Activated T-cell treated with anti-CD3 and anti-CD28 coated beads, Interleukin-2, amount 50 U/mL, for 72 hours (primary cell): ENCODE measurements at places on chromosomes 13 and 19.

DNA sequence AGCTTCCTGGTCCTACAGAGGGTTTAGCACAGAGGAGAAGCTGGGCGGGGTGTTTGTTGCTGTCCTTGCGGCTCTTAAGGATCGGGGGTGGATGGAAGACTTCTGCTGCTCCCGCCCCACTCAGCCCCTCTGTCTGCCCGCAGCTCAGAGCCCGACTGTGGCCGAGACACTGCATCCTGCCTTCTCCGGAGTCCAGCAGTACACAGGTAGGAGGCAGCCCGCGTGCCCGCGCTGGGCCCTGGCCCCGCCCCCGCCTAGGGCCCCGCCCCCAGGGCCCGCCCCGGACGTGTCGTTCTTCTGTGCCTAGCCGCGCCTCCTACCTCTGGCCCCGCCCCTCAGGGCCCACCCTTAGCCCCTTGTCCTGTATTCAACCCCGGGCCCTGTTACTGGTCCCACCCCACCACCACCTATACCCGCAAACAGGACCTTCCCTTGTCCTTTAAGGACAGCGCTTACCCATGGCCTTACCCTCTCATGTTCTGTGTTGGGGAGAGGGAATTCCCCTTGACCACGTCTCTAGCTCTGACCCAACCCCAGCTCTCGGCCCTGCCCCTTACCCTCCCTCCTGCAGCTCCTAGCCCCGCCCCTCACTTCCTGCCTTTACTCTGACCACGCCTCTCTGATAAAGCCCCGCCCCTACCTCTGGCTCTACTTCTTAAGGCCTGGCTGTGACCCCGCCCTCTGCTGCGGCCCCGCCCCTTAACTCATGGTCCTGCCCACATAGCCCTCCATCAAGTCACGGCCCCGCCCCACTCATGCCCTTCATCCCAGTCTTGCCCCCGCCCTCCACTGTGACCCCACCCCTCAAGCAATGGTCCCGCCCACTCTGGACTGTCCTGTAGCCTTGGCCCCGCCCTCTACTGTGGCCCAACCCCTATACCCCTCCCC lies 60.5 kb downstream of the CELF5 start:
- DNase-seq: peak; percentile 95
- peak overlapping the region; percentile 83 for H3K4me3 ChIP-seq
- H3K36me3 ChIP-seq: no peaks in the 10 kb centered on the region
- peaks cover 12% of the 10 kb centered on the region for H3K27me3 ChIP-seq
- H3K27ac ChIP-seq: peak overlapping the region; percentile 16

- H3K36me3 ChIP-seq: no peaks in the 10 kb centered on the region
- H3K27ac ChIP-seq: no peak overlapping the region
- H3K27me3 ChIP-seq: no peaks in the 10 kb centered on the region
- no peak for DNase-seq
- H3K4me1 ChIP-seq: peaks cover 84% of the 10 kb centered on the region
Observed at GRCh38 chr13:98487522-98487921, 89.4 kb downstream of the STK24 start.

GRCh38 chr19:7808108-7808507 lies 21.9 kb upstream of the EVI5L start:
- H3K4me3 ChIP-seq: no peak overlapping the region
- DNase-seq: no peak
- H3K27ac ChIP-seq: no peak overlapping the region
- peaks cover 15% of the 10 kb centered on the region for H3K4me1 ChIP-seq
- peaks cover 8% of the 10 kb centered on the region for H3K36me3 ChIP-seq
- H3K27me3 ChIP-seq: peaks cover 72% of the 10 kb centered on the region

GRCh38 chr13:98483601-98484288 lies 93.2 kb downstream of the STK24 start:
- H3K4me1 ChIP-seq: peaks cover 91% of the 10 kb centered on the region
- peak overlapping the region; percentile 10 for H3K4me3 ChIP-seq
- H3K27me3 ChIP-seq: no peaks in the 10 kb centered on the region
- no peak for DNase-seq

DNA sequence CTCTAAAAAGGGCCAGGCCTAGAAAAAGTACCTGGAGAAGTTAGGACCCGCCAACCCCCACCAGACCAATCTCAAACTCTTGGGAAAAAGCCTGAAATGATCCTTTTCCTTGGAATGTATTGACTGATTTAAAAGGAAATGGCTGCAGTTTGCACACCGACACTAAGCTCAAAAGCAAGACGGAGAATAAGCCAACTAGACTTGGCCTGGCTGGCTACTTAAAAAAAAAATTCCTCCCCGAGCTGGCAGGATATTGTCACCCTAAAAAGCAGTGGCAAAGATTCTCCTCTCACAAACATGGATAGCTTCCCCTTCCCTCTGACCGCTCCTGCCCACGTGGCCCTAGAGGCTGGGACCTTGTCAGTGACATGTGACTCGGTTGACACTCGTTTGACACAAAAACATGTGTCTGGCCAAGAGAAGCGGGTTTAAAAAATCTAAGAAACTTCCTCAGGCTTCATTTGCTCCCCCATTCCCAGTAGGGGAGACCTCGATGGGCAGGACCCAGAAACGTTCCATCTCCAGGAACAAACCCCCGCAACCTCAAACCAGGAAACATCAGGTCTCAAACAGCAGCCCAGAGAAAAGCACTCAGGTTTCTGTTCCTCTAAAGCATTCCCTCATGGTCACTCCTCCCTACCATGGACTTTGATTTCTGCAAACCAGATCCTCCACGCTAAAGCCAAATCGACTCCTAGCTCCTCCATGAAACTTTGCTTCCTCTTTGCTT lies 1.3 kb downstream of the RFX1 start:
- peaks cover 5% of the 10 kb centered on the region for H3K36me3 ChIP-seq
- DNase-seq: no peak
- H3K27me3 ChIP-seq: no peaks in the 10 kb centered on the region
- peak overlapping the region; percentile 83 for H3K27ac ChIP-seq
- peak overlapping the region; percentile 81 for H3K4me3 ChIP-seq
- H3K4me1 ChIP-seq: peaks cover 48% of the 10 kb centered on the region

DNA sequence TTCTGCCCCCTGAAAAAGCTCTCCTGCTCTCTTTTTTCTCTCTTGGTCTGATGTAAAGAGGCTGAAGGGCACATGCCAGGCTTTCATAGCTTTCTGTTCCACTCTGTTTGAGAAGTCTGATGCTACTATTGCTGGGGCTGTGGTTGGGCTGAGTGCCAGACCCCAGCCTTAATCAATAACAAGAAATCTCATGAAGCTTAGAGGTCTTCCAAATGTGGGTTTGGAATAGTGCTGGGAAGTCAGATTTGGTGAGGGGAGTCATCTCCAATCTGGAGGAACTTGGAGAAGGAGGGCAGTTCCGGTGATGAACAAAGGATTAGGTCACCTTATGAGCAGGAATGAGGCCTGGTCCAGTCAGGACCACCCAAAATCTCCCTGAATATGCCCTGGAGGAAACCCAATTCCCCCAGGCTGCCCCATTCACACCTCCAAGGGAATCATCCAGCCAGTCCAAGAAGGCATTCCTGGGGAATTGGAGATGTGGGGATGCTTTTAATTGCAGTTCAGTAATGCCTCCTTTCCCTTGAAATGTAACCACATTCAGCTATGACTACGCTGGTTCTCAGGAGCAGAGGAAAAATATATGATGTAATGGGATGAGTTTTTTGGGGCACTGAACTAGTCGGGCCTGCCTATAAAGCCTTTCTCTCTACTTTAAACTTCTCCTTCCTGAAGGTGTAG lies 102.0 kb downstream of the STARD13 start:
- DNase-seq: no peak
- H3K27ac ChIP-seq: no peak overlapping the region
- H3K4me1 ChIP-seq: peaks cover 14% of the 10 kb centered on the region
- H3K4me3 ChIP-seq: no peak overlapping the region

- no peaks in the 10 kb centered on the region for H3K36me3 ChIP-seq
- DNase-seq: no peak
- no peaks in the 10 kb centered on the region for H3K27me3 ChIP-seq
- peaks cover 14% of the 10 kb centered on the region for H3K4me1 ChIP-seq
- H3K27ac ChIP-seq: peak overlapping the region; percentile 47
- H3K4me3 ChIP-seq: no peak overlapping the region
Observed at GRCh38 chr13:22229916-22230315, 559.0 kb downstream of the FGF9 start.

- no peak for DNase-seq
- no peak overlapping the region for H3K27ac ChIP-seq
- peaks cover 7% of the 10 kb centered on the region for H3K27me3 ChIP-seq
- H3K4me3 ChIP-seq: no peak overlapping the region
- no peaks in the 10 kb centered on the region for H3K4me1 ChIP-seq
- no peaks in the 10 kb centered on the region for H3K36me3 ChIP-seq
Observed at GRCh38 chr13:28013482-28013881, 25.0 kb upstream of the URAD start.

GRCh38 chr13:60094385-60095088 lies 69.2 kb downstream of the DIAPH3 start:
- H3K4me3 ChIP-seq: no peak overlapping the region
- no peak for DNase-seq
- no peaks in the 10 kb centered on the region for H3K27me3 ChIP-seq
- H3K4me1 ChIP-seq: no peaks in the 10 kb centered on the region
- no peak overlapping the region for H3K27ac ChIP-seq

DNA sequence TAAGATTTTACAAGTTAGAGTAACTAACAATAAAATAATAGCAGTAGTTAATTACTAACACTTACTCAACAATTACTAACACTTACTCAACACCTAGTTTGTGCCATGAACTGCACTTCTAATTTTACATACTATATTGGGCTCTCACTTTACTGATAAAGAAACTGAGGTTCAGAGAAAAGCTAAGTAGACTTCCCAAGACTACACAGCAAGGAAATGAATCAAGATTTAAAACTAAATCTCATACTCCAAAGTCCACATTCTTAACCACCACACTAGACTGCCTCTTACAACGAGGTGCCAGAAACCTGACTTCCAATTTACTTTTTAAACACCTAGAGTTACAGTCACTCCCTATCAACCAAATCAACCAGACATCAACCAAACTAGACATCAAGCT lies 25.1 kb downstream of the RBM26 start:
- peaks cover 3% of the 10 kb centered on the region for H3K36me3 ChIP-seq
- H3K27me3 ChIP-seq: no peaks in the 10 kb centered on the region
- no peak overlapping the region for H3K4me3 ChIP-seq
- peaks cover 62% of the 10 kb centered on the region for H3K4me1 ChIP-seq
- DNase-seq: no peak
- H3K27ac ChIP-seq: peak overlapping the region; percentile 41

DNA sequence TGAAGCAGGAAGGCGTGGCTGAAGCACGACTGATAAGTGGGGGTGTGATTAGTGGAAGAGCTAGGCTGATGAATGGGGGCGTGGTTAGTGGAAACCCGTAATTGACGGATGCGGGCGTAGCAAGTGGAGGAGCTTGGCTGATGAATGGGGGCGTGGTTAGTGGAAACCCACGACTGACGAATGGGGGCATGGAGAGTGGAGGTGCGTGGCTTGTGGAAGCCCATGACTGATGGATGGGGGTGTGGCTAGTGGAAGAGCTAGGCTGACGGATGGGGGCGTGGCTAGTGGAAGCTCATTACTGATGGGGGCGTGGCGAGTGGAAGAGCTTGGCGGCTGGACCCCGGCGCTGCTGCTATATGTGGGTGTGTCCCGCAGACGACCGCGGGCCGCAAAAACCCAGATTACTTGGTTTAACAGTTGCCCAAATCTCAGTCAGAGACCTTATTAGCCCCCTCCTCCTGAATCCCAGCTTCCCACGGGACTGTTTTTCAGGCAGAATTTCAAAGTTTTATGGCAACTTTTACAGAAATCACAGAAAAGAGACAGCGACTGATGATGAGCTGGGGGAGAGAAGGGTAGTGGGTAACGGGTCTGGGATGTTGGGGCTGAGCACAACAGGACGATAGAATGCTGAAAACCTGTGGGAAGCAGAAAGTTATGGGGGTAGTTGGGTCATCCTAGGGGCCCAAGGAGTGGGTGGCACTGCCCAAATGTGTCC lies 9.0 kb upstream of the MEIS3 start:
- H3K4me1 ChIP-seq: peaks cover 30% of the 10 kb centered on the region
- peaks cover 3% of the 10 kb centered on the region for H3K36me3 ChIP-seq
- DNase-seq: peak; percentile 88
- peaks cover 38% of the 10 kb centered on the region for H3K27me3 ChIP-seq

GRCh38 chr19:33329736-33330135 lies 27.4 kb upstream of the CEBPA start:
- H3K4me3 ChIP-seq: no peak overlapping the region
- H3K27ac ChIP-seq: no peak overlapping the region
- no peaks in the 10 kb centered on the region for H3K4me1 ChIP-seq
- H3K27me3 ChIP-seq: peaks cover 13% of the 10 kb centered on the region
- H3K36me3 ChIP-seq: no peaks in the 10 kb centered on the region

DNA sequence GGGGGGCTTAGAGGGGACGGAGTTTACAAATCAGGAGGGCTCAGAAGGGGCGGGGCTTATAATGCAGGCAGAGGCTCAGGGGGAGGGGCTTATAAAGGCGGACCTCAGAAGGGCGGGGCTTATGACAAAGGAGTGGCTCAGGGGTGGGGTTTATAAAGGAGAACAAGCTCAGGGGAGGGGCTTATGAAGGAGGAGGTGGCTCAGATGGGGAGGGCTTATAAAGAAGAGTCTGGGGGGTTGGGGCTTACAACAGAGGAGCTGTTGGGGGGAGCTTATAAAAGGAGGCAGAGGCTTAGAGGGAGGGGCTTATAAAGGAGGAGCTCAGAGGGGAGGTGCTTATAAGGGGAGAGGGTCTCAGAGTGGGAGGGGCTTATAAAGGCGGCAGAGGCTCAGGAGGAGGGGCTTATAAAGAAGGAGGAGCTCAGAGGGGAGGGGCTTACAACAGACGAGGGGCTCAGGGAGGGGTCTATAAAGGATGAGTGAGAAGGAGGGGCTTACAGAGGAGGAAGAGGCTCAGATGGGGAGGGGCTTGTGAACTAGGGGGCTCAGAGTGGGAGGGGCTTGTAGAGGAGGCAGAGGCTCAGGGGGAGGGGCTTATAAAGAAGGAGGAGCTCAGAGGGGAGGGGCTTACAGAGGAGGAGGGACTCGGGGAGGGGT lies 1.0 kb downstream of the SMIM24 start:
- no peaks in the 10 kb centered on the region for H3K36me3 ChIP-seq
- DNase-seq: peak; percentile 50
- no peak overlapping the region for H3K27ac ChIP-seq
- H3K4me1 ChIP-seq: peaks cover 8% of the 10 kb centered on the region
- peaks cover 5% of the 10 kb centered on the region for H3K27me3 ChIP-seq

GRCh38 chr13:107867701-107868661 lies 347.4 kb downstream of the LIG4 start:
- peaks cover 8% of the 10 kb centered on the region for H3K36me3 ChIP-seq
- peak overlapping the region; percentile 78 for H3K4me3 ChIP-seq
- DNase-seq: peak; percentile 8
- no peaks in the 10 kb centered on the region for H3K4me1 ChIP-seq

- DNase-seq: no peak
- peaks cover 44% of the 10 kb centered on the region for H3K27me3 ChIP-seq
- H3K27ac ChIP-seq: no peak overlapping the region
Observed at GRCh38 chr19:16336571-16336970, 11.9 kb downstream of the KLF2 start.

DNA sequence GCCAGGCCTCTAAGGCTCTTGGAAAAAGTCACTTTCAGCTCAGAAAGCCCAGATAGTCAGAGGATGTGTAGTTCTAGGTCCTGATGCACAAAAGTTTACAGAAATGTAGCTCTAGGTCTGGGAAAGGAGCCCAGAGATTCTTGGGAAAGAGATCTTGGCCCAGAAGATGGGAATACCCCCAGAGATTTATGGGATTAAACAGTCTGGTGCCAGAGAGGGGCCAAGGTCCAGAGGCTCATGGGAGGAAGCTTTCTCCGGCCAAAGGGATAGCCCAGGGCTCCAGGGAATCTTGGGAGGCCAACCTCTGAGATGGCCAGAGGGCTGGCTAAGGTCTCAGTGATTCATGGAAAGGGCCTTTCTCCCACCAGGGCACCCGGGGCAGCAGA lies 15.2 kb downstream of the BCAT2 start:
- no peaks in the 10 kb centered on the region for H3K27me3 ChIP-seq
- H3K4me3 ChIP-seq: peak overlapping the region; percentile 89
- peaks cover 12% of the 10 kb centered on the region for H3K4me1 ChIP-seq
- no peak for DNase-seq
